ENCODE measurements at places on chromosomes 2 and 18.

DNA sequence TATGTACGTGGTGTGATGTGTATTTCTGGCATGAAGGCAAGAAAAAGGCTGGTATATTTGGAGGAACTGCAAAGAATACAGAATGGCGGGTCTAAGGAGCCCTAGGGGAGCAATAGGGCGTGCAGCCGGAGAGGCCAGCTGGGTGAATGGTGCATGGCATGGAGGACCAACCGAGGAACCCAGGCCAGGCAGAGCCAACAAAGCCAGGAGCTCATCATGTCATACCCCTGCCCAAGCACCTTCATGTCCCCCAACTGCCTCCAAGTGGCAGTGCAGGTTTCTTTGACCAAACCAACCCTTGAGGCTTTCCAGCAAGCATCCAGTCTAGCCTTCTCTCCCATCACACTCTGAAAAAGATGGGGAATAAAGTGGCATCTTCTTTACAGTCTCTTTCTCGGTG lies 8.9 kb upstream of the KCNK3 start:
- no peak for DNase-seq

DNA sequence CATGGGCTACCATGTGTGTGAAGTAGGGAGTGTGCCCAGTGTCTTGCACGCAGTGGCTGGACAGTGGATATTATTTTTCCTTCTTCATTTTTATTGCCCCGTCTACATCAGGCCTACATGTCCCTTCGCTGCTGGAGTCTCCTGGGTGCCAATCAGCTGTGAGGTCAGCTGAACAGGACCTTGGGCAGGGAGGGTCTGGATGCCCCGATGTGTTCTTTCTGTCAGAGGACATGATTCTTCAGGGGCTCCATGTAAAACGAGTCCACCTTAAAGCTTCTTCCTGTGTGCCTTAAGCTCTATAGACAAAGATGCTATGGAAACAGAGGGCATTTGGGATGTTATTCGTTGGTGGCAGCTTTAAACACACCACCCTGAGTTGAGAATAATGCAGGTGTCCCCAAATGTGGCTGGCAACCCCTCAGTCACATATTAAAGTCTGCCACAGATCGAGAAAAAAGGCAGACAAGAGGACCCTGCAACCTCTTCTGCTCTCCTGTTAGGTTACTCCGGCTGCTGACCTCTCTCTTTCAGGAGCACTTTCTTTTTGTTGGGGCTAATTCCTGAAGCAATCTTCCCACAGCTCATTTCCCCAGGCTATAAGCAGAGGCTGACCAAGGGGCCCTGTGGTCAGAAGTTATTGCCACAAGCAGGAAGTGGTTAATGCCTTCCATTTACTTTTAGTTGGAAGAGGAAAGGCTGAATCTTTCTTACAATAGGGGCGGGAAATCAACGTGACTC lies 20.0 kb downstream of the GREB1 start:
- DNase-seq = no peak

DNA sequence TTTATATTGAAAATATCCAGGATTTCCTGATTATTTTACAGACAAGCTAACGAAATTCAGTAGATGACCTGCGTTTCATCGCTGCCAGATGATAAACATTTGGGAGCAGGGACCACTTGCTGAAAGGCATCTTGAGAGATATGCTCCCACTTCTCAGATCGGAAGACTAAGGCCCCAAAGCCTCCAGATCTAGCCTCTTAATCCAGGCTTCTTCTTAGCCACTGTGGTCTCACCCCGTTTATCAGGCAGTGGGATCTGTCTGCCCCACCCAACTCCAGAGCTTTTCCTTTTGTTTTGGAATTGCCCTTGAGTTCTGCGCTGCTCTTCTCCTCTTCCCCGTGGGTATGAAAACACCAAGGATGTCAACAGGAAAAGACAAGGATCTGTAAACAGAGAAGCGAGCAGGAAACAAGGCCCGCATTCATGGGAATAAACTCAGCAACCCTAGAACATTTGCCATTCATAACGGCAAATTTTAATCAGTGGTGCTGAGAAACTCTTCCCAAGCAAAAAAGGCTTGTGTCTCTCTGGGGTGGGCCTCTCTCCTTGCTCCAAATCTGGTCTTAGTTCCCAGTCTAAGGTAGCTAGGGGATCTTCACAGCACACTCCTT lies 21.4 kb downstream of the MYL12B start:
- DNase-seq = no peak

- DNase-seq = no peak
Observed at GRCh38 chr2:63093502-63093901, 42.9 kb downstream of the OTX1 start.

GRCh38 chr18:63264871-63265270 lies 54.7 kb downstream of the BCL2 start:
- DNase-seq = no peak

Data from activated CD4-positive, alpha-beta T cell treated with anti-CD3 and anti-CD28 coated beads, Interleukin-10, Interleukin-2, amounts not matched to agents 100 ng/mL and 50 ng/mL, durations not matched to agents 16 hours and 8 hours (primary cell).